ENCODE measurements at places on chromosomes 11 and 22.

DNA sequence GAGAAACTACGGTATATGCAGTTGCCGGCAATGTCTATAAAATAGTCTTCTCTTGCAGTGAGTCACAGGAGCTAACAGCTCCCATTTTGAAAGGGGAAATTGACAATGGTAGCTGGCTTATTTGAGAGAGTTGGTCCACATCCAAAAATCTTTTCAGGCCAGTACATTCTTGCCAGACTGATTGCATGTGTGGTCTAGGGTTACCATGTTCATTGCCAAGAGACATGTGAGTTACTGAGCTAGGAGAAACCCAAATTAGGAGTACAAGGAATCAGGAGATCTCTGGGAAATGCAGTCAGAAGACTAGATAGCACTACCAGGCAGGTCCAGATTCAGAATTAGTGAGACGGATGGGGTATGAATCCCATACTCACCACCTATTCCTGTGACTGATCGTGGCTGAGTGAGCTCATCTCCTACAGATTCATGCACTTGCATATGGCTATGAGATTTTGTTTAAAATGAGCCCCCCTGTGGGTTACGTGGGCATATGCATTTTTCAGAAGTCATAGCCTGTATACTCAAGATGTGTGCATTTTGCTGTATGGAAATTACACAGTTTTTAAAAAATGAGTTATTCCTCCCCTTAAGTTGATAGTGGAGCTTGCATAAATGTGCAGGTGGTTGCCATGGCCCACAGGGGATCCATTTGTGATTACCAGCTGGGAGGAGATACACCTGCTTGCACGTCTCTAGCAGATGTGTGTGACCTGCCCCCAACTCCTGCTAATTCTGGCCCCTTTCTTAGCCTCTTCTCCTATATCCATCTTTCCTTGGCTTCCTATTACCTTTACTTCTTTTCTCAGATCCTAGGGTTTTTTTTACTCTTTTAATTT, 102.7 kb downstream of the COMMD9 start:
- H3K4me1 ChIP-seq: no peaks in the 10 kb centered on the region
- no peak overlapping the region for H3K27ac ChIP-seq
- H3K27me3 ChIP-seq: peaks cover 14% of the 10 kb centered on the region
- no peak overlapping the region for H3K4me3 ChIP-seq

DNA sequence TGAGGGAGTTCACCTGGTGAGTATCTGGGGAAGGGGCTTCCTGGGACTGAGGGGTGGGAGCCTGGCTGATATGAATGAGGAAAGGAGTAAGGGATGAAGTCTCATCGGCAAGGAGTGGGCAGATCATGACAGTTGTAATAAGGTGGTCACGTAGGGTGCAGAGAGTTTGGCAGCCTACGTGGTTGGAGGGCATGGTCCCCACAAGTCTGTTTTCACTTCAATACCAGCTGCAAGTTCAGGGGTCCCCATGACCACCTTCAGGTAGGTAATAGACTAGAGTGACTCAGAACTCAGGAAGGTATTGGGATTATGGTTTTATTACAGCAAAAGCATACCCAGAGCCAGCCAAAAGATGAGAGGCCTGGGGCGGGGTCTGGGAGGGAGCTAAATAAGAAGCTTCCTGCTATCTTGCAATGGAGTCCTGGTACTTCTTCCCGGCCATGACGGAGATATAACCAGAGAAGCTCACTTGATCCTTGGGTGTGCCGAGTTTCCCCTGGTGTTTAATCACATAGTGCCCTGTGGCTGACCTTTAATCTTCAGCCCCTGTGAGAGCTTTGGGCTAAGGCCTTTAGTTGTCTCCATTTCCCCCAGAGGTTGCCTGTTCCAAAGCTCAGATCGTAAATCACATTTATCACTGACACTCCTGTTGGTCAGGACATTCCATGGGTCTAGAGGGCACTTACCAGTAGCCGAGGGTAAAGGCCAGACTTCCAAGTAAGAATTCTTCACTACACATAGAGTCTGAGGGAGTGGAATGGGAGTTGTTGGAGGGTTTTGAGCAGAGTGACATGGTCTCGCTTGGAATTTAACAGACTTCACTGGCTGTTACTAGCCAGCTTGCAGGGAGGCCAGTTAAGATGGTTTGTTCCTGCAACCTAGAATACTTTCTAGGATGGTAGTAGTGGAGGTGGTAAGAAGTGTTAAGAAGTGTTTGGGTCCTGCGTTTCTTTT, 9.1 kb downstream of the SLC3A2 start:
- no peak overlapping the region for H3K4me3 ChIP-seq
- H3K36me3 ChIP-seq: peaks cover 29% of the 10 kb centered on the region
- peaks cover 4% of the 10 kb centered on the region for H3K27me3 ChIP-seq

DNA sequence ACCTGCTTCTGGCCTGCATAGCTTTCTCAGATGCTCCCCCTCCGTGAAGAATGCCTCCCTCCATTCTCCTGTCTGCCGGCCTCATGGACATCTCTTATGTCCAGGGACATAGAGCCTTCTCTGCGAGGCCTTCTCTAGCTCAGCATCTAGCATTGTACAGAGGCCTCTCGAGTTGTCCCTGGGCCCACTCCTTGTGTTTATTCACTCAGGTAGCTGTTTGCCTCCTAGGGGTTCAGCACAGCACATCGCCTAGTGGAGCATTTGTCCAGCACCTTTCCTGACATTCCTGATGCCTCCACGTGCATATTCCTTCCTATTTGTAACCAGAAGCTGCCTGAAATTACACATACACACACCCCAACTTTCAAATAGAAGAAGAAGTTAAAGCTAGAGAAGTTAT, 101.3 kb downstream of the TBC1D22A start:
- peaks cover 9% of the 10 kb centered on the region for H3K4me1 ChIP-seq
- DNase-seq: no peak
- no peak overlapping the region for H3K4me3 ChIP-seq
- no peaks in the 10 kb centered on the region for H3K36me3 ChIP-seq
- H3K27ac ChIP-seq: no peak overlapping the region

- no peak overlapping the region for H3K27ac ChIP-seq
- peaks cover 3% of the 10 kb centered on the region for H3K4me1 ChIP-seq
- no peak for DNase-seq
- H3K36me3 ChIP-seq: peaks cover 31% of the 10 kb centered on the region
- H3K27me3 ChIP-seq: no peaks in the 10 kb centered on the region
- H3K4me3 ChIP-seq: no peak overlapping the region
Measured at GRCh38 chr11:10762185-10762584, 11.1 kb downstream of the CTR9 start.

- H3K36me3 ChIP-seq: no peaks in the 10 kb centered on the region
- DNase-seq: no peak
- peaks cover 8% of the 10 kb centered on the region for H3K4me1 ChIP-seq
- no peaks in the 10 kb centered on the region for H3K27me3 ChIP-seq
Measured at GRCh38 chr11:17978553-17979287, 34.1 kb downstream of the SERGEF start.

DNA sequence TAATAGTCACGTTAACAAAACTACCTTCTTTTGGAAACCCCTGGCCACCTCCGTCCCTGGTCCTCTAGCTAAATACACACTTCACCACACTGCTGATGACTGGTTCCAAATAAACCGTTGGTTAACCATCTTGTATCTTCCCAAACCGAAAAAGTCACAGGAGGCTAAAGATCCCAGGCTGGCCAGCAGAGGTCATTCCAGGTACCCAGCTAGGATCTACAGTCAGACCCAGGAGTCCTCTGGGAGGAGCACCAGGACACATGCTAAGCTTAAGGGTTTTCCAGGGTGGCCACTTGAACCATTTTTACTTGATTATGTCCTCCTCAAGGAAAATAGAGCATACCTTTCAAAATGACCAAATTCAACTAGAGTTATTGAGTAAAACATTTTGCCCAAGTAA, 103.2 kb downstream of the ETS1 start:
- H3K27me3 ChIP-seq: no peaks in the 10 kb centered on the region
- H3K36me3 ChIP-seq: peaks cover 84% of the 10 kb centered on the region
- DNase-seq: no peak
- H3K4me3 ChIP-seq: peak overlapping the region; percentile 88
- peaks cover 97% of the 10 kb centered on the region for H3K4me1 ChIP-seq

GRCh38 chr11:26839911-26840698, 118.2 kb upstream of the SLC5A12 start:
- H3K36me3 ChIP-seq: no peaks in the 10 kb centered on the region
- no peak overlapping the region for H3K4me3 ChIP-seq
- H3K27me3 ChIP-seq: no peaks in the 10 kb centered on the region
- H3K27ac ChIP-seq: no peak overlapping the region
- DNase-seq: no peak
- H3K4me1 ChIP-seq: no peaks in the 10 kb centered on the region

DNA sequence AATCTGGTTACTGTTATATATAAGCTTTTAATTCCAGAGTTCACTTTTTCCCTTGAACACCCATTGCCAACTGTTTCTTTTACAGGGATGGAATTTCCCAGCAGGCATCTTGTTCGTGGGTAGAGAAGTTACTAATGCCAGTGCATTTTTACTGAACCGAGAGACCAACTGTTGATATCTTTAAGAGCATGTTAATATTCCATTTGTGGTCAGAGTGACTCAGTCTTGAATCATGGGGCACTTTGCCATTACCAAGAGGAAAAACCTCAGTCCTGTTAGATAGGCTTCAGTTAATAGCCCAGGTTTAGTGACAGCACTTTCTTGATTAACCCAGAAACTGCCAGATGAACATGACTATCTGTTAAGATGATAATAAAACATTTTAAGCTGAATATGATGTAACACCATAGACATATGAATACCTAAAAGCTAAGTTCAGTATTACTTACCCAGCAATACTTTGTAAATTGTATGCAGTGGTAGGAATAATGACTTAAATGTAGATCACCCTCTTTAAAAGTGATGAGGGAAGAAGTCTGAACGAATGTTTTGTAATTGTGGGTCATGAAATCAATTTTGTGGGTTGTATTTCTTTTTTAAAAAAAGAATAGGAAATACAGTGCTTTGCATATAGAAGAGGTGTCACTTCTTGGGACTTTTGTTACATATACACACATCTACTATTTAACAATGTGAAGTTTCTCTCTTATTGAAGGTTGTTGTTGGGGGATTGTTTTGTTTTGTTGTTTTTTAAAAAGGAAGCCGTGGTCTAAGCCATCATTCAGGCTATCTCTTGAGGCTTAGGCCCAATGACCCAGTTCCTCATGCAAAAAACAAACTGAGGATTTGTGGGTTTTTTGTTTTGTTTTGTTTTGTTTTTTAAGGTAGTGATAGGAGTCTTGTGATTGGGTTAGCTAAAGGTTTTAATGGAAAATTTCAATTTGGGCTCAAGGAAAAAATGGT, 79.2 kb upstream of the GRIK4 start:
- peaks cover 18% of the 10 kb centered on the region for H3K4me1 ChIP-seq
- H3K4me3 ChIP-seq: peak overlapping the region; percentile 16
- no peaks in the 10 kb centered on the region for H3K36me3 ChIP-seq
- H3K27ac ChIP-seq: peak overlapping the region; percentile 29
- no peaks in the 10 kb centered on the region for H3K27me3 ChIP-seq

- peak; percentile 6 for DNase-seq
- H3K27ac ChIP-seq: no peak overlapping the region
- no peaks in the 10 kb centered on the region for H3K27me3 ChIP-seq
- H3K4me1 ChIP-seq: no peaks in the 10 kb centered on the region
- H3K36me3 ChIP-seq: no peaks in the 10 kb centered on the region
Measured at GRCh38 chr22:47169801-47170140, 407.3 kb downstream of the TBC1D22A start.

- H3K36me3 ChIP-seq: no peaks in the 10 kb centered on the region
- H3K4me1 ChIP-seq: peaks cover 14% of the 10 kb centered on the region
- DNase-seq: no peak
- no peaks in the 10 kb centered on the region for H3K27me3 ChIP-seq
- peak overlapping the region; percentile 56 for H3K4me3 ChIP-seq
- no peak overlapping the region for H3K27ac ChIP-seq
Measured at GRCh38 chr22:42855211-42855610, 1.9 kb downstream of the ARFGAP3 start.

DNA sequence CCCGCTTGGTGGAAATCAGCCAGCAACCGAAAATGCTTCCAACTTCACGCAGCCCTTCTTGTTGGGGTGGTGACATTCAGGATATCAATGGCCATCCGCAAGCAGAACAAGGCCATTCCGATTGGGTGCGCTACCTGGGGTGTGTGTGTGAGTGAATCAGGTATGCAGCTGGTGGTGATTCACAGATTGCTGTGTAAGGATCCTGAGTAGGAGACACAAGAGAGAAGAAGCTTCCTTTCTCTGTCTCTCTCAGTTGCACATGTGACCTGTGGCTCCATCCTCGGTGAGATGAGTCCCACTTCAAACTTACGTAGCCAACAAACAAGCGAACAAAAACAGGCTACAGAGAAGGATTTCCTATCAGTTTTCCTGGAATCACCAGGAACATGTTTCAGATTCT, 9.6 kb upstream of the TMEM184B start:
- DNase-seq: no peak
- no peak overlapping the region for H3K4me3 ChIP-seq
- no peaks in the 10 kb centered on the region for H3K4me1 ChIP-seq
- H3K27me3 ChIP-seq: no peaks in the 10 kb centered on the region
- H3K27ac ChIP-seq: no peak overlapping the region

DNA sequence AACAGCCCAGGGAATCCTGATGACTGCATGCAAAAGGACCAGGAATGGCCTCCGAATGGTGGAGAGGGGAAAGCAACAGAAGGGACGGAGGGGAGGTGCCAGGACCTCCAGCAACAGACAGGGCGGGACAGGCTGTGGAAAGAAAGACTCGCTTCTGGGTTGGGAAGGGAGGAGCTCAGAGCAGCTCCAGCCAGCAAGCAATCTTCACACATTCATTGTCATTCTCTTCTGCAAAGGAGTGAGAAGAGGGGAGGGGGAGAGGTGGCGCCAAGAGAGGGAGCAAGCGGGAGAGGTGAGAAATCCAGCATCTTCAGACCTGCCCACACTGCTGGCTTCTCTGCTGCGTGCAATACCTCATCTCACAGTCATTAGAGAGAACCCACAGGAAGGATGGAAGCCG, 509.0 kb downstream of the BUD13 start:
- peaks cover 28% of the 10 kb centered on the region for H3K27me3 ChIP-seq
- H3K4me1 ChIP-seq: no peaks in the 10 kb centered on the region
- H3K36me3 ChIP-seq: no peaks in the 10 kb centered on the region
- no peak overlapping the region for H3K27ac ChIP-seq
- no peak for DNase-seq
- H3K4me3 ChIP-seq: no peak overlapping the region

GRCh38 chr11:17449158-17449557, 27.5 kb downstream of the ABCC8 start:
- H3K36me3 ChIP-seq: no peaks in the 10 kb centered on the region
- DNase-seq: no peak
- H3K4me1 ChIP-seq: no peaks in the 10 kb centered on the region
- H3K4me3 ChIP-seq: no peak overlapping the region

DNA sequence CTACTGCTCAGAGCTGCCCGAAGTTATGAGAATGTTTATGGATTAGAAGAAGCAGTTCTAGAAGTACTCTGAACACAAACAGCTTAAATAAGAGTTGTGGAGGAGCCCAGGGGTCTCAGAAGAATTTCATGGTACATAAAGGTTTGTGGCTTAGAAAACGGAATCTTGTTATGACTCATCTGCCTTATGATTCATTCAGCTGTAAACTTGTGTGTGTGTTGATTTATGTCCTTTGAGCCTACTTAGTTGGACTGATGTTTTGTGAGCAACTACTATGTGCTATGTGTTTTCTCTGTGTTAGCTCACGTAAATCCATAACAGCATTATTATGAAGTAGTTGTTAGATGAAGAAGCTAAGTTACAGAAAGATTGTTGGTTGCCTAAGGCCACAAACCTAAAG, 203.7 kb downstream of the PGR start:
- DNase-seq: no peak
- H3K27ac ChIP-seq: no peak overlapping the region
- H3K4me1 ChIP-seq: no peaks in the 10 kb centered on the region
